Stimulated activated naive CD4-positive, alpha-beta T cell treated with Interleukin-2 at 50 U/mL for 16 hours (primary cell): ENCODE measurements at places on chromosomes 1 and 21.

DNA sequence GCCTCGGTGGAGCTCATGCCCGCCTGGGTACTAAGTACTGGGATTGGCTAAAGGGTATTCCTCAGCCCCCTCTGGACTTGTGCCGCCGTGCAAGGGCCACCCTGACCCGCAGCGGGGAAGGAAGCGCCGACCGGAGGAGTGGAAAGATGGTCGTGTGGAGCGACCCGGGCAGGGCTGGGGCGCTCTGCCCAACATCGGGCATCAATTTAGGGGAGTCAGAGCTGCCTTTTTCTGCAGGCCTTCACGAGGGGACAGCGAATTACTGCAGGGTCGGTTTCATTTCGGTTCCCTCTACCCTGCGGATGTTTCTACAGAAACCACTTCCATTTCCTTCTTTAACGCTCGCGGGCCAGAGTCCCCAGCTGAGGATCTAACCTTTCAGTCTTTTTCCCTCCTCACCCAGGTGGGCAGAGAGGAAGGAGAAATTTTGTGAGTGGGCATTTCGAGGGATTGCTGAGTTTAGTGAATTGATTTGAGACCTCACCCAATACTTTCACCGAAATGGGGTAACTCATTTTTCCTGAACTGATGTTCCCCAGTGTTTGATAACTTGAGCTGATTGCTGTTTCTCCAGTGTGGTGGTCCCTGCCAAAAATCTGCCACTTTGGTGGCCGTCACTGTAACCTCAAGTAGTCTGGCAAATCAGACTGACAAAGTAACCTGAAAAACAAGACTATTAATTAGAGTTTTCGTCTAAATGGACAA, 1.1 kb downstream of the TOR1AIP1 start:
- DNase-seq = peak; percentile 24

GRCh38 chr1:159646687-159647086, 59.1 kb downstream of the APCS start:
- DNase-seq = no peak

DNA sequence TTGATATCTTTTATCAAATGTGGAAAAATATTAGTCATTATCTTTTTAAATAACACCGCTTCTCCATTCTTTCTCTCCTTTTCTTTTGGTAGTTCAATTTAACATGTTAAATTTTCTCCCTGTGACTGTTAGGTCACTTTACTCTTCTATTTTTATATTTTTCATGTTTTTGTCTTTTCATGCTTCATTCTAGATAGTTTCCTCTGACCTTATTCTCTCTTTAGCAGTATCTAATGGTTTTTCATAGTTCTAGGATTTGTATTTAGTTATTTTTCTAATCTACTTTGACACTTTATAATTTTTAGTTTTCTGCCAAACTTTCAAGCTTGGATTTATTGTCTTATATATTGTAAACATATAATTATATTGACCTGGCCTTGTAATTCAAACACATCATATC, 116.0 kb downstream of the RASAL2 start:
- no peak for DNase-seq

DNA sequence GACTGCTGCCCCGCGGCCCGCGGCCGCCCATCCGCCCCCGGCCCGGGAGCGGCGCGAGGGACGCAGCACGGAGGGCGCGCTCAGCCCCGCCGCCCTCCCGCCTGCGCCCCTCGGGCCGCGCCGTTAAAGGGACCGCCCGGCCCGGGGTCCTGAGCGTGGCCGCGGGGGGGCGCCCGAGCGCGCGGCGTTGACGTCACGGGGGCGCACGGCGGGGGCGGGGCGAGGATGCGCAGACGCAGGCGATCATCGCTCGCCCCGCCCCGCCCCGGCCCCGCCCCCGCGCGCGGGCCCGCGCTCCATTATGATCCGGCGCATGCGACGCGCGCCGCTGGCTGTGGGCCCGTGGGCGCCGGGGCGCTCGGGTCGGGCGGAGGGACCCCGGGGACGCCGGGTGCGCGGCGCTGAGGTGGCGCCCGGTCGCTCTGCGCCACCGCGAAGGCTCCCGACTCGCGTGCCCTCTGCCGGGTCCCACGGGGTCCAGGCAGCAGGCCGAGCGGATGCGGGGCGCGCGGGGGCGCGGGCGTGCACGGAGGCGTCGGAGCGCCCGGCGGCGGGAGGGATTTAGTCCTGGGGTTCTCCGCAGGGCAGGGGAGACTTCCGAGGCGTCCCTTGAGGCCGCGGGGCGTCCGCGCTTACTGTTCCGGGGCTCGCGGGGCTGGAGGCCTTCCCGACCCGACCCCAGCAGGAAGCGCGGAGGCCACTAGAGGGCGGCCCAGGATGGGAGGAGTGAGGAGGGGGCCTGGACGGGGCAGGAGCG, at the start of gene DVL1:
Gene DVL1, minus strand, starts transcription at position 163 of the 757 bp plus-strand sequence. CDS start 353 bp downstream, outside the sequence.
- DNase-seq = peak; percentile 55
